ENCODE measurements at places on chromosomes 16 and 17. TPM values are rescaled to one million over a fixed set of nuclear protein-coding genes. Genes with fewer than 3 reads are reported as not detected.

FBXO39 gene
- total RNA-seq = 0.34 TPM

KRTAP9-8 gene
- not detected for total RNA-seq

MYO15A gene
- total RNA-seq = 0.59 TPM

NOG gene
- total RNA-seq = 0.30 TPM

KRT13 gene
- not detected for total RNA-seq

METTL9 gene
- 154 TPM for total RNA-seq

HSD3B7 gene
- total RNA-seq = 20.7 TPM
